ENCODE measurements at places on chromosomes 16 and 17. TPM values are rescaled to one million over a fixed set of nuclear protein-coding genes. Genes with fewer than 3 reads are reported as not detected.

KRT32 gene
- not detected for total RNA-seq

GRCh38 chr16:15553313-15554088 is 89.5 kb downstream of the MARF1 start:
- no peak for DNase-seq

DNA sequence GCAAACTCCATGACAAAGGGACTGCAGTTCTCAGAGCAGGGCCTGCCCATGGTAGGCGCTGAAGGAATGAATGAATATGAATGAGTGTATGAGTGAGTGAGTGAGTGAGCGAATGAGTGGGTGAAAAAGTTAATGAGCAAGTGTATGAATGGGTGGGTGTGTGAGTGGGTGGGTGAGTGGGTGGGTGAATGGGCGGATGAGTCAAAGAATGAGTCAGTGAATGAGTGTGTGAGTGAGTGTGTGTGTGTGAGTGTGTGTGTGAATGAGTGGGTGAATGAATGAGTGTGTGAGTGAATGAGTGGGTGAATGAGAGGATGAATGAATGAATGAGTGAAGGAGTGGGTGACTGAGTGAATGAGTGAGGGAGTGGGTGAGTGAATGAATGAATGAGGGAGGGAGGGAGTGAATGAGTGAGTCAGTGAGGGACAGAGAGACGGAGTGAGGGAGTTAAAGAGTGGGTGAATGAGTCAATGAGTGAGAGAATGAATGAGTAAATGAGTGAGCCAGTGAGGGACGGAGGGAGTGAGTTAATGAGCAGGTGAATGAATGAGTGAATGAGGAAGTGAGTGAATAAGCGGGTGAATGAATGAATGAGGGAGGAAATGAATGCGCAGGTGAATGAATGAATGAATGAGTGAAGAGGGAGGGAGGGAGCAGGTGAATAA is 11.1 kb upstream of the CHMP6 start:
- DNase-seq: no peak

- no peak for DNase-seq
Measured at GRCh38 chr17:7289256-7290032, 5.0 kb downstream of the YBX2 start.

GRCh38 chr16:14338969-14339368 is 267.9 kb downstream of the MRTFB start:
- no peak for DNase-seq

DNA sequence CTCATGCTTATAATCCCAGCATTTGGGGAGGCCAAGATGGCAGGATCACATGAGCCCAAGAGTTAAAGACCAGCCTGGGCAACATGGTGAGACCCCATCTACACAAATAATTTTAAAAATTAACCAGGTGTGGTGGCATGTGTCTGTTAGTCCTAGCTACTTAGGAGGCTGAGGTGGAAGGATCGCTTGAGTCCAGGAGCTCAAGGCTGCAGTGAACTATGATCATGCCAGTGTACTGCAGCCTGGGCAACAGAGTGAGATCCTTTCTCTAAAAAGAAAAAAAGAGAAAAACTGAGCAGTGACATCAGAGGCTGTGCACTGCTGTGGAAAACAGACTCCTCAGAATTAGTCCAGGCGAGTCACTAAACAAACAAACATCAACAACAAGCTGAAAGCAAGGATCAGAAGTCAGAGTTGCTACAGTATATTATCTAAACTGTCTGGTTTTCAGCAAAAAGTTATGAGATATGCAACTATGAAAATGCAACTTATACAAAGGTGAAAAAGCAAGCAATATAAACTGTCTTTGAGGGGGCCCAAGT is 39.3 kb downstream of the CBFB start:
- no peak for DNase-seq

DNA sequence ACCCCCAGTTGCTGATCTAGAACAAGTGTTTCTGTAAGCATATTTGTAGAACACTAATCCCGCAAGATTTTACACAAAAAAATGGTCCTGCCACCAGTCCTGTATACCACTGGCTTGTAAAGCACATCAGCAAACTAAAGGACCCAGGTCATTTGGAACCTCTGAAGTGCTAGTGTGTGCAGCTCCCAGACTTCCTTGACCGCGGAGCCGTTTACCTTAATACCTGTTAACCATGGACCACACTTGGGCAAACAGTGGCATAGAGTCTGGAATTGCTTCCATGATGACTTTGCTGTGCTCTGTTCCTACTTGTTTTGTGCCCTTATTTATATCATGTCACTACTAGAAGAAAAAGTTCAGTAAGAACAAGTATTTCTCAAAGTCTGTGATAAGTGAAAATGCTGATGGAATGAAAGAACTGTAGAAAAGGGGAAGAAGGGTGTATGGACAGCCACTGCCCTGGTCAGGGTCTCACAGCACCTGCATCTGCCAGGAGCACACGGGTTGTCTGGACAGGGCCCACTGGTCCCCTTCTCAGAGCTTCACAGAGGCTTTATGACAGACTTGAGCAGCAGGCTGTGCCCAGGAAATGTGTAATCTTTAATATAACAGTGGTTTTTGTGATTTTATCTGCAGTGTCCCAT is 29.3 kb downstream of the ALDH3A2 start:
- no peak for DNase-seq
